ENCODE measurements at places on chromosomes 2 and 18. TPM values are rescaled to one million over a fixed set of nuclear protein-coding genes. Genes with fewer than 3 reads are reported as not detected.

LBX2 gene
- total RNA-seq: 0.36 TPM

HAAO gene
- 3.1 TPM for total RNA-seq

MAP3K19 gene
- total RNA-seq: 0.64 TPM

CRYBA2 gene
- not detected for total RNA-seq

SPEG gene
- total RNA-seq: 2.8 TPM

TDRD15 gene
- not detected for total RNA-seq

DYNC2LI1 gene
- 19.6 TPM for total RNA-seq

TEKT4 gene
- not detected for total RNA-seq

PLEKHH2 gene
- 2.4 TPM for total RNA-seq

ALPI gene
- not detected for total RNA-seq

SULT6B1 gene
- total RNA-seq: not detected

KHK gene
- 16.3 TPM for total RNA-seq

NDUFV2 gene
- total RNA-seq: 311 TPM

PLEKHM3 gene
- 15.8 TPM for total RNA-seq

LYPD1 gene
- total RNA-seq: not detected

THADA gene
- 33.5 TPM for total RNA-seq

CCNT2 gene
- total RNA-seq: 34.0 TPM

MSTN gene
- not detected for total RNA-seq

MC5R gene
- total RNA-seq: not detected

CNRIP1 gene
- total RNA-seq: not detected

IL18R1 gene
- 11.7 TPM for total RNA-seq

REG1B gene
- not detected for total RNA-seq

DNER gene
- total RNA-seq: not detected

NGEF gene
- total RNA-seq: 0.23 TPM

MERTK gene
- total RNA-seq: 1.0 TPM

ACTG2 gene
- total RNA-seq: not detected

SS18 gene
- 88.1 TPM for total RNA-seq

RAMP1 gene
- 0.47 TPM for total RNA-seq

VWA3B gene
- not detected for total RNA-seq

HES6 gene
- total RNA-seq: 5.1 TPM

TRMT61B gene
- total RNA-seq: 12.2 TPM

VIT gene
- total RNA-seq: not detected

INPP1 gene
- total RNA-seq: 24.1 TPM

ALS2 gene
- 12.7 TPM for total RNA-seq

SCG2 gene
- not detected for total RNA-seq

C2orf15 gene
- total RNA-seq: 2.1 TPM

B3GNT7 gene
- 0.07 TPM for total RNA-seq

OTOS gene
- not detected for total RNA-seq

UGT1A5 gene
- not detected for total RNA-seq

CXCR1 gene
- not detected for total RNA-seq

RAB6C gene
- total RNA-seq: not detected

CNGA3 gene
- total RNA-seq: not detected

RSAD2 gene
- total RNA-seq: 2.7 TPM

CASP10 gene
- total RNA-seq: 25.1 TPM

RFTN2 gene
- total RNA-seq: not detected

TANC1 gene
- total RNA-seq: 1.8 TPM

Data from activated naive CD4-positive, alpha-beta T cell treated with anti-CD3 and anti-CD28 coated beads, Interleukin-2, amount 50 U/mL, for 72 hours (primary cell).